Urinary bladder (tissue), 4 donors: ENCODE measurements at places on chromosomes 2 and 18. TPM values are rescaled to one million over a fixed set of nuclear protein-coding genes. Genes with fewer than 3 reads are reported as not detected.

DNA sequence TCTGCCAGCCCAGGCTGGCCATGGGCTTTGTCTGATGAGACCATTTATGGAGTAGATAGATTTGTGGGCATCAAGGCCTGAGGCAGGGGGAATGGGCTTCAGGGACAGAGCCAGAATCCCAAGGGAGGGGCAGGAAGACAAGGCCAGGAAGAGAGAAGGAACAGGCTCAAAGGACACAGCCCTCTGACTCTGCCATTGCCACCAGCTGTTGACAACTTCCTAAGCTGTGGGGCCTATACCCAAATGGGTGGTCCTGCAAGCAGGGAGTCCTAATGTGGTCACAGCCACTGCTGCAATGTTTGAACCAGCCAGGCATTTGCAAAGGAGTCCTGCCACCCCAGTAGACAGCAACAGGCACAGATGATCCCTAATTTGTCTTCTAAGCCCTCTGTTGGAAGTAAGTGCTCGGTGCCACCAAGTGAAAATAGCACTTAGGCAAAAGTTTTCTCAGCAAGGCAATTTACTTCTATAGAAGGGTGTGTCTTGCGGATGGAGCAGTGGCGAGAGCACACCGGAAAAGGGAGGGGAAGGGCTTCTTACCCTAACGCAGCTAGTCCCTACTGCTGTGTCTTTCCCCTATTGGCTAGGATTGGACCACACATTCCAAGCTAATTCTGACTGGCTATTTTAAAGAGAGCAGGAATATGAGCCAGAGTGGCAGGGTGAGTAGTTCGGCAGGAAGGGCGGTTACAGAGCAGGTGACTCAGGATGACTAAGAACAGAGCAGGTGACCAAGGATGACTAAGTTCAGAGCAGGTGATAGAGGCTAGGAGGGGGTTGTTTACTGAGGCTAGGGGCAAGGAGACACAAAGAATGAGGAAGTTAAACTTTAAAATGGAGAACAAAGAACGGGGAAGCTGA lies 47.2 kb downstream of the C1QL2 start:
- DNase-seq = no peak

- no peak for DNase-seq
Measured at GRCh38 chr2:118322406-118322805, 234.1 kb downstream of the INSIG2 start.

DNA sequence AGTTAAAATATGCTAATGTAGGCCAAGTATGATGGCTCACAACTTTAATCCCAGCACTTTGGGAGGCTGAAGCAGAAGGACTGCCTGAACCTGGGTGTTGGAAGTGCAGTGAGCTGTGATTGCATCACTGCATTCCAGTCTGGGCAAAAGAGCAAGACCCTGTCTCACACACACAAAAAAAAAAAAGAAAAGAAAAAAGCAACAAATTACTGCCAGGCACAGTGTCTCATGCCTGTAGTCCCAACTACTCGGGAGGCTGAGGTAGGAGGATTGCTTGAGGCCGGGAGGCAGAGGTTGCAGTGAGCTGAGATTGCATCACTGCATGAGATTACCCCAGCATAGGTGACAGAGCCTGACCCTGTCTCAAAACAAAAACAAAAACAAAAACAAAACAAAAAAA lies 110.6 kb downstream of the PRELID3A start:
- DNase-seq = no peak

RFTN2 gene
- total RNA-seq = 37.4 TPM

ATOH8 gene
- total RNA-seq = 18.3 TPM

- DNase-seq = no peak
Measured at GRCh38 chr2:241351640-241352031, 4.4 kb upstream of the FARP2 start.

DNA sequence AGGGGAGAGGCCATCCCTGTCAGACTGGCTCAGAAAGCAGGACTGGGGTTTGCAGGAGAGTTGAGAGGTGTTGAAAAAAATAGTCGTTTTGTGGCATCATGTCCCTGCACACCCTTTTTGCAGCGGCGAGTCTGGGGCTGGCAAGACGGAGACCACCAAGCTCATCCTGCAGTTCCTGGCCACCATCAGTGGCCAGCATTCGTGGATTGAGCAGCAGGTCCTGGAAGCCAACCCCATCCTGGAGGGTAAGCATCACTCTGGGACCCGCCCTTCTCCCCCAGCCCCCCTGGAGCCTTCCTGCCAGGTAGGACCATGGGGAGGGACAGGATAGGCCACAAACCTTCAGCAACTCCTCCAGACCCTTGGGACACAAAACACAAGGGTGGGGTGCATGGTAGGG lies 34.2 kb downstream of the MYO7B start:
- DNase-seq = no peak

VIT gene
- total RNA-seq = 10.0 TPM

GRCh38 chr2:104595576-104595975 lies 258.3 kb upstream of the POU3F3 start:
- no peak for DNase-seq

DNA sequence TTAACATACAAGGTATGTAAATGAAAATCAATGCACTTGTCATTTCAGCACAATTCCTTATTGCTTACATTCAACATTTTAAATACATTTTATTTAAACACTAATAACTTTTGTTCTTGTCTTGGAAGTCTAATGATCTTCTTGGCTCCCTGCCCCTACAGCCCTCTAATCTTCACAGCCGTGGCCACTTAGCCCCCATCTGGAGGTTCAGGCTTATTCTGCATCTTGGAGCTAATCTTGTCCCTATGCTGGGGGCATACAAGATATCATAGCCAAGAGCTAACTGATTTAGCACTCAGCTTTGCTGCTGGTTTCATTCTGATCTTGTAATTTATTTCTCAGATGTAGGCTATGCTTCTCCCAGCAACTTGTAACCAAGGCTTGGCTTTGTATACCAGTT lies 140.8 kb downstream of the TMEFF2 start:
- no peak for DNase-seq

DNA sequence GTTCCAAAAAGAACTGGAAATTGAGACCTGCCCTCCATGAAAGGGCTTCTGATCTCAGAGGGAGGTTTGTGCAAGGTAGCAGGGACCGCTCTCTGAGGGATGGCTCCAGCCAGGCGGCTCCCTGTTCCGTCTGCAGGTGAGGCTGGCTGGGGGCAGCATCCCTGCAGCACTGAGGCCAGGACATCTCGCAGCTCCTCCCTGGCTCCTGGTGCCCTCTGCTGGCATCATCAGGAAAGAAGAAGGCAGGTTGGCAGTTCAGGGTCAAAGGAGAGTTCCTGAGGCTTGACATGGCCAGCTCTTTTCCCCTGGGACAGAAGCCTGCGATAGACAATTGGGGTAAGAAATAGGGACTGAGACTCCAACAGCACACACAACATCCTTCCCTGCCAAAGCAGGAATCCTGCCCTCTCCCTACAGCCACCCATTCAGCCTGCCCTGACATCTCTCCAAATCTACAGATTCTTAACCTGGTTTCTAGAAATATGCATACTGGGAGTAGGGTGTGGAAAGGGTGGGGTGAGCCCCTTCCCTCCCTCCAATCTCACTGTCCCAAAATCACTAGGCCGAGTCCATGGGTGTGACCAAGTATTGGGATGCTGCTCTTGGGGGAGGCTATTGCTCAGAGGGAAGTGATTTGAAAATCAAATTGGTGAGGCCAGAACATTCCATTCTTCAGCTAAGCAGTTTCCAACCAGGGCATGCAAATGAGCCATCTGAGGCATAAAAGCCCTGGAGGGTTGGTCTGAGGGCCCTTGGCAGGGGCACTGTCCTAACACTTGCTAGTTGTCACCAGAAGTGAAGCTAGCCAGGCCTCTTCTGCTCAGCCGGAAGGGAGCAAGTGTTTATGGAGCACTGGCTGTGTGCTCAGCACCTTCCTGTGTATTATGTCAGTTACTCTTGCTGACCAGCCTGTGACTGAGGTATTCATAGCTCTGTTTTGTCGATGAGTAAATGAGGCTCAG lies 185.4 kb downstream of the TFCP2L1 start:
- DNase-seq = no peak

GRCh38 chr2:11546072-11546471 lies 12.2 kb downstream of the GREB1 start:
- no peak for DNase-seq
